AG08395 (cell line): ENCODE measurements at places on chromosomes 11 and 22.

DNA sequence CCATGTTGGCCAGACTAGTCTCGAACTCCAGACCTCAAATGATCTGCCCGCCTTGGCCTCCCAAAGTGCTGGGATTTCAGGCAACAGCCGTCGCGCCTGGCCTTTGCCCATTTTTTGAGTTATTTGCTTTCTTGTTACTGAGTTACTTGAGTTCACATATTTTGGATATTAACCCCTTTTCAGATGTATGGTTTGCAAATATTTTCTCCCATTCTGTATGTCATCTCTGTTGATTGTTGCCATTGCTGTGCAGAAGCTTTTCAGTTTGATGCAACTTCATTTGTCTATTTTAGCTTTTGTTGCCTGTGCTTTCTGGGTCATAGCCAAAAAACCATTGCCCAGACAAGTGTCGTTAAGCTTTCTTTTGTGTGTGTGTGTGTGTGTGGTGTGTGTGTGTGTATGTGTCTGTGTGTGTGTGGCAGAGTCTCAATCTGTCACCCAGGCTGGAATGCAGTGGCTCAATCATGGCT lies 6.8 kb downstream of the TSGA10IP start:
- DNase-seq, result no peak

- no peak for DNase-seq
These were observed 21.4 kb upstream of the TUB start for GRCh38 chr11:8059571-8060011.

DNA sequence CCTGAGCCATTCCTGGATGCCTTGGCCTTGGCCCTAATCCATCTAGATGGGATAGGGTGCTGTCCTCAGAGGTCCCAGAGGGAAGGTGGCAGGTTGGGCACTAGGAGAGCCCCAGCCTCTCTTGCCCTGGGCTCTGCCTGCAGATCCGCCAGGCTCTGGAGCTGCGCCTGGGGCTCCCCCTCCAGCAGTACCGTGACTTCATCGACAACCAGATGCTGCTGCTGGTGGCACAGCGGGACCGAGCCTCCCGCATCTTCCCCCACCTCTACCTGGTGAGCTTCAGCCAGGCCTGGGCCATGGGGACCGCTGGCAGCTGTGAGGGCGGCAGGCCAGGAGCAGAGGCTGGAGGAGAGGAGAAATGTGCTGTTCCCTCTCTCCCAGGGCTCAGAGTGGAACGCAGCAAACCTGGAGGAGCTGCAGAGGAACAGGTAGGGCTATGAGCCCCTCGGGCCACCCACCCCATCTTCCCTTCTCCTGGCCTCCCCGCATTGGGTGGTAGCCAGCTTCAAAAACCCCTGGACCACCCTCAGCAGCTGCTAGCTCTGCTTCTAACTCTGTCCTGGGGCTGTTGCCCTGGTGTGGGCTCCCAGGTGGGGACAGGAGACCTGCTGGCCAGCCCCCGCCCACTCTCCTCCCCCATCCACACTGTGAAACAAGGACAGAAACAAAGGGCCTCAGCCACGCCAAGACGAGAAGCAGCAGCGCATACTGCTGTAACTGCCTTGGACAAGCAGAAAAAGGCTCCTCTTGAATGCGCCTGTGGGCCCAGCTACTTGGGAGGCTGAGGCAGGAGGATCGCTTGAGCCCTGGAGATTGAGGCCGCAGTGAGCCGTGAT lies 4.9 kb downstream of the SSH3 start:
- no peak for DNase-seq

DNA sequence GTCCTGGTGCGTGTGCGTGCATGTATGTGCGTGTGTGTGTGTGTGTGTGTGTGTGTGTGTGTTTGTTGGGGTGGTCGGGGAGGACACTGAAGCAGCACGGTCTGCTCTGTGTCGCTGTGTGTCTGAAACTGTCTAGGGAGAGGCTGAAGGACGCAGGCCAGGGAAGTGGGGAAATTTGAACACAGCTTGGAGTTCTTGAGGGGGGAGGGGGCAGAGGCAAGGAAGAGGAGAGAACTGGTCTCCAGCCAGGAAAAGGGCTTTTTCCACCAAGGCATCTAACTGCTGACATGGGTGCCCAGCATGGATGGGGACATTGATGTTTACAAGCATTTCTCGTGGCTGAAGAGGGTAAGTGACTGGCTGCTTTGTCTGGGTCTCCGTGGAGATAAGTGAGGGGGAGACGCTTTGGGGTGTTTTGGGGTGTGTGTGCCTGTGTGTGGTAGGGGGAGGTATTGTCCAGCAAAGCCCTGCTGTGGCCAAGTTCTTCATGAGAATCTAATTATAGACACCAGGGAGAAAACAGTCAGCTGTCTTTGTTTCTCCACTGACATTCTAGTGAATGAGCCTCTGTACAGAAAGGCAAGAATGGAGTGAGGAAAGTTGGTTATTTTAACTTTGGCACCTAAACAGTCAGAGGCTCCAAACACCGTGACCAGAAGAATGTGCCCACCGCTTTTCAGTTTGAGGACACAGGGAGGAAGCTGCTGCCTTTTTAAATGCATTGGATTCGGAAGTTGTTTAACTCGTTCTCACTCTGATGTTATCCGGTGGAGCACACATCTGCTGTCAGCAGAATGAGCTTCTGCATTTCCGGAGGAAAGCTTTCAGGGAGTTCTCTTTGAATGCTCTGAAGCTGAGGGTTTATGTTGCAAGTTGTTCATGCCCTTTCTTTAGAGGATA lies 63.7 kb downstream of the PPFIBP2 start:
- DNase-seq, result peak; percentile 12

GRCh38 chr11:47944632-47945031 lies 35.7 kb upstream of the PTPRJ start:
- no peak for DNase-seq

GRCh38 chr22:31329029-31329428 lies 17.1 kb downstream of the PATZ1 start:
- peak; percentile 24 for DNase-seq

DNA sequence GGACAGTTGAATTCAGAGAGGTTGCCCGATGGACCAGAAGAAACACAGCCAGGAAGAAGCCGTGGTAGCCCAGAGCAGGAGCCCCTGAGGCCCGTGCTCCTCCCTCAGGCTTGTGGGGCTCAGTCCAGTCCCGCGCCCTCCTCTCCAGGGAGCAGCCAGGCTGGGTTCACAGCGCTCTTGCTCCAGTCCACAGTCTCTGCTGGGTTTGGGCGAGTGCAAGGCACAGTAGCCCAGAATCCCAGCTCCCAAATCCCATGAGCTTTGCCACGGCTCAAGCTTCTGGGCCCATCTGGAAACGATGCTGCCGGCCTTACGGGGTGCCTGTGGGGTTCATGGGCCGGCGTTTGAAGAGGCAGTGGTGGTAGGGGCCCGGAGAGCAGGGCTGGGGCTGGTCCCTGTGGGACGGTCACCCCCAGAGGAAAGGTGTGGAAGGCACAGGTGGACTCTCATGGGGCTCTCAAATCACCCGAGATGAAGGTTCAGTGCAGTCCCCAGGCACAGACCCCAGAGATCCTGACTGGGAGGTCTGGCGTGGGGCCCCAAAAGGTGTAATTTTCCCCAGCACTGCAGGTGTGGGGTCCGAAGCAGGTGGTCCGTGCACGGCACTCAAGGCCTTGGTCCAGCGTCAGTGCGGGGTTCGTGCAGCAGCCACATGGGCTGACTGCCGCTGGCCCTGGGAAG lies 30.6 kb upstream of the ATXN10 start:
- no peak for DNase-seq

DNA sequence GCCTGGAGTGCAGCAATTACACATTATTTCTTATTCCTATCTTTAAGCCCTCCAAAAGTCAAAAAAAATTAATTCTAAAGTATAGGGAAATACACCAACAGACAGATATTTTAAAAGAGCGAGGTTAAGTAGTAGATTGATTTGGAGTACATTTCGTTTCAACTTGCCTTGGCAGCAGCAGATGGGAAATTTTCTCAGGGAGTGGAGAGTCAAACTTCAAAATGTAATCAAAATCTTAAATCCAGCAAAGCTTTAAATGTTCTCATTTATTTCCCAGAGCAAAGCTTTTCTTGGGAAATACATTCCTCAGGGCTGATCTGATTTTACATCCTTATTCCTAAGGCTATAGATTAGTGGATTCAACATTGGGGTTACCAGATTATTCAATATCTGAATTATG lies 21.9 kb upstream of the VWA5A start:
- no peak for DNase-seq
